Lower leg skin (tissue), 4 donors: ENCODE measurements at places on chromosomes 13 and 19.

GRCh38 chr13:91245288-91245687 is 102.2 kb upstream of the MIR17HG start:
- DNase-seq, result no peak

DNA sequence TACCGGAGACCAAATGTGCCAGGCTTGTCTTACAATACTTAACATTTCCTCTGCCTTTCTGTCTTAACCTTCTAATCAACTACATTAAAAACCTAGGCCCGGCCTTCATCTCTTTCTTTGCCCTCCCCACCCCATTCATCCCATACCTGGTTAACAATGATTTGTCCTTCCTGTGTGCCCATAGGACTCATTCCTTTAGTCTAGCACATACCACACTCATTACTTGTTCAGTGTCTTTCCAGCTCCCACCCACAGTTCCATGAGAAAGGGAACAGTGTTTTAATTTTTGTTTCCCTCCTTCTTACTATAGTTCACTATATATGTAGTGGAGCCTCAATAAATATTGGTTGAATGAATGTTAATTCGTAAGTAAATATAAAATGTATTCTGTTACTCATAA is 2.4 kb downstream of the CLN5 start:
- no peak for DNase-seq

DNA sequence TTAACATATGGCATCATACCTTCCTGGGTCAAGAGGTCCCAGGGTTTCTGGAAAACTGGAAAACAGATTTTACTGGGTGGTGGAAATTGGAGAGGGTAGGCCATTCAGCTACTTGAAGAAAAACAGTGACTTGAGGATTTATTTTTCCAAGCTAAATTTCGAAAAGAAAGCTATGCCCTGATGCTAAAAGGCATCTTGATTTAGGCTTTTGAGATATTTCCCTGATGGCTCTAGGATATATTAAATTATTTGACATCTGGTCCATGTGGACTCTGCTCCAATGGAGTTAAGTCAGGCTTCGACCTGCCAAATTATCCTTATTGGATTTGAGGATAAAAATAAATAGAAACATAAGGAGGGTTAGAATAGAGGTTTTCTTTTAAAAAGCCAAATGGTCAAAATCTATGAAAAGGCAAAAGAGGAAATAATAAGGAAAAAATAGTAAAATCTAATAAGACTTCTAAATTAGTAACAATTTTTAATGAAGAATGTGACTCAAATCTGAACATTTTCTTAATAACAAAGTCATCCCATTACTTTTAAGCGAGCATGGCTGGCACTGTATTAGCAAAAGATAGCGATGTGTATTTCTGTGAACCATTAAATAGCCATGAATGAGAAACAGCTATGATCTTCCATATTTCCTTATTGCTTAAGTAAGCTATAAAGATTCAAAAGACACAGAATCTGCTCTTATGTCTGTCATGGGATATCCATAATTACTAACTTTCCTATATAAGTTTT is 190.0 kb upstream of the MIR17HG start:
- DNase-seq, result no peak

DNA sequence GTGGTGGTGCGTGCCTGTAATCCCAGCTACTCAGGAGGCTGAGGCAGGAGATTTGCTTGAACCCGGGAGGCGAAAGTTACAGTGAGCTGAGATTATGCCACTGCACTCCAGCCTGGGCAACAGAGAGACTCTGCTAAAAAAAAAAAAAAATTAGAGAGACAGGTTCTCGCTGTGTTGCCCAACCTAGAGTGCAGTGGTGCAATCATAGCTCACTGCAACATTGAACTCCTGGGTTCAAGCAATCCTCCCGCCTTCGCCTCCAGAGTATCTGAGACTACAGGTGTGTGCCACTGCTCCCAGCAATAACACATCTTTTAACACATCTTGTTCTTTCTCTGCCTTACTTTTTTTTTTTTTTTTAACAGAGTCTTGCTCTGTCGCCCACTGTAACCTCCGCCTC is 32.7 kb downstream of the CLEC17A start:
- DNase-seq, result no peak

- no peak for DNase-seq
These were observed 195.5 kb downstream of the RGCC start for GRCh38 chr13:41652735-41653361.

DNA sequence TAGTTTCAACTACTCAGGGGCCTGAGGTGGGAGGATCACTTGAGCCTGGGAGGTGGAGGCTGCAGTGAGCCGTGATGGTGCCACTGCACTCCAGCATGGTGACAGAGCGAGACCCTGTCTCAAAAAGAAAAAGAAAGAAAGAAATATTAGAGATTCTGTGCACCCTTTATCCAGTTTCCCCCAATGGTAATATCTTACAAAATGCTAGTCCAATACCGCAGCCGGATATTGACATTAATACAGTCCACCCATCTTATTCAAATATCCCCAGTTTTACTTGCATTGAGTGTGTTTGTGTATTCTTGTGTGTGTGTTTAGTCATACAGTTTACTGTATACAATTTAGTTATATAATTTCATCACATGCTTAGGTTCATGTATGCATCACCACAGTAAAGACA is 8.6 kb upstream of the IFNL4 start:
- no peak for DNase-seq

DNA sequence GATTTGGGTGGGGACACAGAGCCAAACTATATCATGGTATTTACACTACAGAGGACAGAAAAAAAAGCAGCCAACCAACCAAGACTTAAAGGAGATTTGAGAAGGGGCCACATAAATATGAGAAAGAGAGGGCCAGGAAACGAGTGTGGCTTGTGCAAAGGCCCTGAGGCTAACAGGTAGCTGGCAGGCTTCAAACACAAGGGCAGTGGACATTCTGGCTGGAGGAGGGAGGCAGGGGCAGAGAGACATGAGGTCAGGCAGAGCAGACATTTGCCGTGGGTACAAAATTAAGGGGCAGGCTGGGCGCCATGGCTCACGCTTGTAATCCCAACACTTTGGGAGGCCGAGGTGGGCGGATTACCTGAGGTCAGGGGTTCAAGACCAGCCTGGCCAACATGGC is 278.7 kb downstream of the FOXO1 start:
- no peak for DNase-seq

DNA sequence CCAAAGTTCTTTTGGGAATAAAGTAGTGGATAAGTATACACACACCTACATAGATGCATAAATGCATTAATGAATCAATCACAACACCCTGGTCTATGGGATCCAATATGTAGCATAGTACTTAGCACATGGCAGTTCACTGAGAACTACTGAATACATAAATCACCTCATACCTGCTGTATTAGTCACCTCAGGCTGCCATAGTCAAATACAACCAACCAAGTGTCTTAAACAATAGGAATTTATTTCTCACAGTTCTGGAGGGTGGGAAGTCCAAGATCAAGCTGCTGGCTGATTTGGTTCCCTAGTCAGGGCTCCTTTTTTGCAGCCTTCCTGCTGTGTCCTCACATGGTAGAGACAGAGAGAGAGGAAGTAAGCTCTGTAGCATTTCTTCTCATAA is 228.2 kb downstream of the NHLRC3 start:
- DNase-seq, result no peak

- no peak for DNase-seq
These were observed 1869.8 kb upstream of the PCDH20 start for GRCh38 chr13:63285426-63285825.

GRCh38 chr19:34402074-34402600 is 2.1 kb upstream of the PDCD2L start:
- DNase-seq, result no peak

GRCh38 chr13:108895220-108895704 is 265.9 kb downstream of the MYO16 start:
- DNase-seq, result no peak

- no peak for DNase-seq
These were observed 39.3 kb downstream of the RGCC start for GRCh38 chr13:41496420-41497234.

- DNase-seq, result no peak
These were observed 66.5 kb downstream of the SIAH3 start for GRCh38 chr13:45784755-45785675.
